ENCODE measurements at places on chromosomes 3 and 15.
A peak's percentile ranks its signal among the peaks of the same experiment; 100 is the strongest.

DNA sequence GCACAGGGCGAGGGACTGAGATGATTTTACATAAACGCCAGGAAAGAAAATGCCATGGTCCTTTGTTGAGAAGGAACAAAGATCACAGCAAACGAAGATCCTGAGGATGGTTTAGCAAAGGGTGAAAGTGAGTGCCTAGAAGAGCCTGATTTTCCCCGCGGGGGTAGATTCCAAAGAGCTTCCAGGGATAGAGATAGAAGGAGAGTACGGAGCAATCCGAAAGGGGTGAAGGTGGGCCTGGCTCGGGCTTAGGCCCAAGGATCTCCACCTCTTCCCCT, 977 bp downstream of the CDC25A start:
- no peak for DNase-seq

DNA sequence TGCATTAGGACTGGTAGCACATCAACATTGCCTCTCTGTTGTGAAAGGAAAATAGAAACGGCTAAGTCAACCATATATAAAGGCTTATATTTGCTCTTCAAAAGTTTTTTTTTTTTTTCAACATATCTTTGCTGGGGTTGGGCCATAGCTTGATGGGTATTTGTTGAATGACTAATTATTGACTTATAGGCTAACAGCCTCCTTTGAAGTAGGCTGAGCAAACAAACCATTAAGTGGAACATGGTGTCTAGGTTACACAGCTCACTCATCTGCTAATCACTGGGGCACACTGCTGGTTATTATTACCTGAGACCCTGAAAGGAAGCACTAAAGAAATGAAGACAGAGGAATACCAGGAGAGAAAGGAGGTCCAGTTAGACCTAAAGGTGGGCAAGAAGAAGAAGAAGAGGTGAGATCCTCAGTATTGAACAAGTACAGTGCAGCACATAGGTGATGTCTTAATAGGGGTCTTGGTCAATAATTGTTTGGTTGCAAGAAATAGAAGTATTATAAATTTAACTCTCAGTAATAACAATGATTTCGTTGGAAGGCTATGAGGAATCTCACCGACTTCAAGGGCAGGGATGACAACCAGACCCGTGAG, 139.4 kb downstream of the RPLP1 start:
- no peak for DNase-seq

DNA sequence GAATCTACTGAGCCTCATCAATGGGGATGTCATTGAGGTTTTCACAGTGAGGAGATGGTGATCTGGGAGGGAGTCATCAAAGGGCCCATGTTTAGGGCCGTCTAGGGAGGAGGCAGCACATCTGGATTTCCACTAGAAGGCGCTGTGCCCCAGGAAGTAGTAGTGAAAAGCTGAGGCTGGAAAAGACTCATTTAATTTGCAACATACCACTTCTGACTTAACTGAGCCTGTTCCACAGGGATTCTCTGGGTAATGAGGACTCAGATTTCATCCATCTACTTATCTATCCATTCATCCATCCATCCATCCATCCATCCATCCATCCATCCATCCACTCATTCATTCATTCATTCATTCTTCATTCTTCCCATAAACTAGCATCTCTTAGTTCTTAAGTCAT, 17.4 kb upstream of the SHF start:
- no peak for DNase-seq

DNA sequence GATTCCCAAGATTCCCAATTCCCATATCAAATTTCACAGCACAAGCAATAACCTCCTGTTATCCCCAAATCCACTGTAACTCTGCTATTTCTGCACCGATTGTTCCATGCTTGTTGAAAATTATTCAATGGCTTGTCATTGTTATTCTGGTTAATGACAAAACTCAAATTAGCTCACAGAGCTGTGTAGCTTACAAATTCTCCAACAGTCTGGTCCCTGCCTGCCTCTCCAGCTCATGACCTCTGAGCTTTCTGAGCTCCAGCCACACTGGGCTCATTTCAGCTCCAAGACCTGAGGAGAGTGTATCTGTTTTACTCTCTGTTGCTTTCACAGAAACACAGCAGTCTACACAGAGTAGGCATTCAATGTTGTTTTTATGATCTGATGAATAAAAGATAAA, 3.3 kb downstream of the DPPA2 start:
- no peak for DNase-seq

DNA sequence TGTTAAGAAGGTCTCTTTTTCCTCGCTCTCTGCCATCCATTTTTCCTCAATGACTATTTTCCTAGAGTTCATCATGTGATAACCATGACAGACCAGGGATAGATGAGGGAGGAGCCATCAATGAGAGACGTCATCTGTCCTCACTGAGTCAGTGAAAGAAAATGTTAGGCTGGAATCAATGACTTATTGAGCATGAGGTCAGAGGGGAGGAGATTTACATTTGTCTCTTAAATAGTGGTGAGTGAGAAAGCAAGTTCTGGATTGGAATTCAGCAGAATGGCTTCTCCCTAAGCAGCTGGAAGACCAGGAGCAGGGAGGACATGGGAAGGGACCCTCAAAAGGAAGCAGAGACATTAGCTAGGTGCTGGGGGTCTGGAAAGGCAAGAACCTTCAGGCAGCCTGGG, 28.2 kb upstream of the USP3 start:
- no peak for DNase-seq

GRCh38 chr15:40134885-40135284, 26.0 kb upstream of the BUB1B start:
- DNase-seq, result no peak

DNA sequence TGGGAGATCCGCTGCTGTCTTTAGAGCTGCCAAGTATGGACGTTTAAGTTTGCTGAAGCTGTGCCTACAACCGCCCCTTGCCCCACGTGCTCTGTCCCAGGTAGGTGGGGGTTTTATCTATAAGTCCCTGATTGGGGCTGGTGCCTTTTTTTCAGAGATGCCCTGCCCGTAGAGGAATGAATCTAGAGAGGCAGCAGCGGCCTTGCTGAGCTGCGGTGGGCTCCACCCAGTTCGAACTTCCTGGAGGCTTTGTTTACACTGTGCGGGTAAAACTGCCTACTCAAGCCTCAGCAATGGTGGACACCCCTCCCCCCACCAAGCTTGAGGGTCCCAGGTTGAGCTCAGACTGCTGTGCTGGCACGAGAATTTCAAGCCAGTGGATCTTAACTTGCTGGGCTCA, 83.4 kb upstream of the FGF7 start:
- DNase-seq, result no peak

DNA sequence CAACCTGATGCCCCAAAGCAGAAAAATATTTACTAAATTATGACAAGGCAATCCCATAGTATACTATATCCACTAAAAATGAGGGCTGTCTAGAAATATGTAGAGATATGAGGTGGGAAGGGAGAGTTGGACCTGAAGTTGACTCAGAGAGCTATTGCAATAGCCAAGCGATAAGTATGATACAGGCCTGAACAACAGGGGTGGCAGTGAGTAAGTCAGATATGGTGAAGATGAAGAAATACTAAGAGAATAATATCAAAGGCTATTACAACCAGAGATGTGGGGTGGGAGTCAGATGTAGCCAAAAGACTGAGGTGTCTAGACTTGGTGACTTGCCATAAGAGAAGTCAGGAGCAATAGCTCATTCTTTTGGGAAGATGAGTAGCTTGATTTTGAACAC, 9.2 kb downstream of the HSPBAP1 start:
- no peak for DNase-seq

- no peak for DNase-seq
Observed at GRCh38 chr3:86245360-86245759, 745.6 kb downstream of the VGLL3 start.

DNA sequence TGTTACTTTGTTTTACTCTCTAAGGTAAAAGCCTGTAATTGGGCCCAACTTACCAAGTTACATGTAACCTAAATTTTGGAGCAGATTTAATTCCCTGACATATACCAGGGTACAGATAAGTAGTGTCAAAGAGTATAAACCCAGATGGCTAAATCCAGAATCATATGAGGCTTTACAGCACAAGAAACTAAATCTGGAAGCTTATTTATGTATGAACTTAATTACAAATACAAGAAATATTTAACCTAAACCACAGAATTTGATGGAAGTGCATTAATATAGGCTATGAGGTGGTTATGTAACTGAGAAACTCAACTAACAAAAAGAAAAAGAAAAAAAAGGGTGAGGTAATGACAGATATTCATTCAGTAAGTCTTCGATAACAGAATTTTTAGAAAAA, 930.2 kb upstream of the ALCAM start:
- no peak for DNase-seq

DNA sequence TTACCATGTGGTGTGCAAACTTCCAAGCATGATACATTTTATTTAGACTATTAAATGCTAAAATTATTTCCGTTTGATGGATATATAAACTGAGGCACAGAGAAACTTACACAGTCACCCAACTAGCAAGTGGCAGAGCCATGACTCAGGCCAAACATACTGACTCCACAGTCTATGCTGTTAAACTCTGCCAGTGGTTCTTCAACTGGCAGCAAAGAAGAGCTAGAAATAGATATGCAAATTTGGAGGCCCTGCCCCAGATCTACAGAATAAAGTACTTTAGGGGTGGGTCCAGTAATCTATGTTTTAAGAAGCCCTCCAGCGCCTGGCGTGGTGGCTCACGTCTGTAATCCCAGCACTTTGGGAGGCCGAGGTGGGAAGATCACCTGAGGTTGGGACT, 400.0 kb downstream of the FOXP1 start:
- no peak for DNase-seq

- no peak for DNase-seq
Observed at GRCh38 chr15:55281517-55282228, 7.9 kb downstream of the RAB27A start.

DNA sequence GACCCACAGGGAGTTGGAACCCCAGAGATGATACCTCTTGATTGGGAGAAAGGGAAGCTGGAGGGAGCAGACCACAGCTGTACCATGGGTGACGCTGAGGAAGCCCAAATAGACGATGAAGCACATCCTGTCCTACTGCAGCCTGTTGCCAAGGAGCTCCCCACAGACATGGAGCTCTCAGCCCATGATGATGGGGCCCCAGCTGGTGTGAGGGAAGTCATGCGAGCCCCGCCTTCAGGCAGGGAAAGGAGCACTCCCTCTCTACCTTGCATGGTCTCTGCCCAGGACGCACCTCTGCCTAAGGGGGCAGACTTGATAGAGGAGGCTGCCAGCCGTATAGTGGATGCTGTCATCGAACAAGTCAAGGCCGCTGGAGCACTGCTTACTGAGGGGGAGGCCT, 201.1 kb downstream of the AKAP13 start:
- DNase-seq, result no peak

GRCh38 chr15:31476866-31477265, 150.2 kb downstream of the KLF13 start:
- peak; percentile 18 for DNase-seq
